T-helper 2 cell (primary cell): ENCODE measurements at places on chromosomes 4 and X.

- DNase-seq, result no peak
These were observed 150.1 kb downstream of the HNRNPD start for GRCh38 chr4:82223715-82224114.

- peak; percentile 30 for DNase-seq
These were observed 1.1 kb downstream of the TMEM131L start for GRCh38 chr4:153466949-153467896.

DNA sequence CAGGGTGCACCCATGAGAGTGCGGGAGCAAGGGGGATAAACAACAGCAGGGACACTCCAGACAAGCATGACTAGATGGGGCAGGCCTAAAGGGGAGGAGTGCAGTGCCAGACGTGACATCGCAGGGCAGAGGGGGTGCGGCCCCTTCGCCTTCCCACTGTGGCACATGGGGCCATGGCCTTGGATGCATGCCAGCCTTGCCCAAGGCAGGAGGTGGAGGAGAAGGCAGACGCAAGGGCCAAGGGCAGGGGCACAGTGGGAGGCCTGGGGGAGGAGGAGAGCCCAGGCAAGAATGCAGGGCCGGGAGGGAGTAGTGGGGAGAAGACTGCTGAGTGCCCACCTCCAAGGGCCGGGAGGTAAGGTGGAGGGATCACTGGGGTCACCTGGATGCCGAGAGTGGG lies 21.6 kb downstream of the PNMA6E start:
- DNase-seq, result no peak

DNA sequence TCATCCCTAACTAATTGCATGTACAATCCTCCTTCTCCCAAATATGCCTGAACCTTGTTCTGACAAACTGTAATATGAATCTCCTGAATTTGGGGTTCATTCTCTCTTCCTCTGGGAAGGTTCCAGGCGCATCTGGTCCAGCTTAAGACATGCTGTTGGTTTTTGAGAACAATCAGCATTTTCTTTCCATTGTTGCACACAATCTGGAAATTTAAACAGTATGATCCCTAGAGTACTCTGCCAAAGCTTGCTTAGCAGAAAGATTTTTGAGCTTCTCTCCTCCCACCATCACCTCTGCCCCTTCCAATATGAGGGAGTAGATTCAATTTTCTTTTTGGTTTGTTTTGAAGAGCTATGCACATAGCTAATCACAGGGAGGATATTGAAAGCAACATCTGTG lies 50.1 kb downstream of the SRPX start:
- no peak for DNase-seq

- DNase-seq, result no peak
These were observed 4.6 kb upstream of the CLDN24 start for GRCh38 chr4:183326853-183327252.

DNA sequence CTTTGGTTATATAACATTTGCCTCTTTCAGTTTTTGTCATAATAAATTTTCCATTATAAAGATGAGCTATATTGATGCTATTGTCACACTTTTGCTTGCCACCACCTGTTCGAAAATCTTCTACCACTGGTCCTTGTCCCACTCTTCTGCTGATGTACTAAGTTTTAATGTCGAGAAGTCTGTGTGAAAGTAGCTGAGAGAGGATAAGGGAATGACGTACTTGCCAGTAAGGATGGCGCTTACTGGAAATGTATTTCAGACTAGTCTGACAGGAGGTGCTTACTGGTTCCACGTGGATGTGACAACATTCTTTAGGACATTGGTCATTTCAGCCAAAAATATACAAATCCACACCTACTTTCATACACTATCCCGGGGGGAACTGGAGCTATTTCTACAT lies 132.7 kb upstream of the NR3C2 start:
- no peak for DNase-seq

DNA sequence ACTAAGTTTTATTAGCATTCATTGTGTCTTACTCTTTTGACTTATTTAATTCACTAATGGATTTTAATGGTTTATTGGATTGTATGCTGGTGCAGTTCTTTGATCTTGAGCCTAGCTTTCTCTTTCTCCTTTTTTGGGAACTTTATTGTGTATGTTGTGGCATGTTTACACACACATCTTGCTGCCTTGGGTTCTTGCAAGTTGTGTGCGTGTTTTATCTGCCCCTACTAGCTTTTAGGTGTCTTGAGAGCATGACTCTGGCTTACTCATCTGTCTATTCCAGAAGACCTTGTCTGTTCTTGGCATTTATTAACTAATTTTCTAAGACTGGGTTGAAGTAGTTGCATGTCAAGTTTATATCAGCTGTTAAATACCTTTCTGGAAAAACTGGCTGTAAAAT lies 2.7 kb downstream of the TMEM165 start:
- no peak for DNase-seq

DNA sequence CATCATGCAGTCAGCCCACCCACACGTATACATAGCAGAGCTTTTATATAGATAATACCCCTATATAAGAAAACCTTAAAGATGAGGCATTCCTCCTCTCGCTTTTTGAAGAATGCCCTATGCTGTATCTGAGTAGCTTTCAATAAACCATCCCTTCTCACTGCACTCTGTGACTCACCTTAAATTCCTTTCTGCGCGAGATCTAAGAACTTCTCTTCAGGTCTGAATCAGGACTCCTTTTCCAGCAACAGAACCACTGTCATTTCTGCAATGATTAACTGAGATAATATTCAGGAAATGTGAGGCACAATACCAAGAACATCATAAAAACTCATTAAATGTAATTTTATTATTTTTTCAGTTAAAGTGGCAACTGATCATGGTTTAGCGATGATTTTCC lies 76.4 kb upstream of the DCLK2 start:
- no peak for DNase-seq

DNA sequence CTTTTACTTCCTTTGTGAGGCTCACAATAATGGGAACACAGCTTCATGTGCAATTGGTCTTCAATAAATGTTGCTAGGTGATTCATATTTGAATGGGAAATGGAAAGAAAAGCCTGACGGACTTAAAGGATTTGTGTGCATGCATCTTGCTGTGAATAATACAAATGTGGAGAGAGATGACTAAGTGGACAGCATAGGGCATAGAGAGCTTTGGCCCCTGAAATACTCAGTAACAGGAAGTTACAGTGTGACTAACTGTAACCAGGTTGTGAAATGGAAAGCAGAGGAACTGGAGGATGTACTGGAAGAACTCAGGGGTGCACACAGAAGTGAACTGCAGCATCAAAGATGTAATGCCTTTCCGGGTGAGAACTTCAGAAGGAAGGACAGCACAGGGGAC lies 206.7 kb downstream of the MGST2 start:
- no peak for DNase-seq

GRCh38 chr4:161906836-161907589 lies 256.8 kb downstream of the FSTL5 start:
- no peak for DNase-seq

DNA sequence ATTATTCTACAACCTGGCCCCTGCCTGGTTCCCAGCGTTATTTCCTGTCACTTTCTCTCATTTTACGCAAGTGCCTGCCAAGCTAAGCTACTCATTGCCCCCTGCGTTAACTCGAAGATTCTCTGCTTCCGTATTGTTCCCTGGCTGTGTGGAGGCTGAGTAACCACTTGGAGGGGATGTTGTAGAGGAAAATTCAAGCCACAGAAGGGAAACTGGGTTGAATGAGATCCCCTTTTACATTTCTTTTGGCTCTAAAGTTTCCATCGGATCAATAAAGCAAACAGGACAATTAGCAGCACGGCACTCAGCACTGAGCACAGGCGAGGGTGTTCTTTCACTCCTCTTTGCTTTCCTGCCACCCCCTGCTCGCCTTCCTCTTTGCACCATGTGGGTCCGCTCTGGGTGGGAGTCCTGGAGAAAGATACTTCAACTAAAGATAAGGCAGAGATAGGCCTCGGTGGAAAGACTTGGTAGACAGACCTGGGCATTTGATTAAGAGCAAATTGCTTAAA lies 4.2 kb upstream of the TMSB4X start:
- peak; percentile 85 for DNase-seq

GRCh38 chrX:12975670-12975965 lies 708 bp downstream of the TMSB4X start:
- no peak for DNase-seq

DNA sequence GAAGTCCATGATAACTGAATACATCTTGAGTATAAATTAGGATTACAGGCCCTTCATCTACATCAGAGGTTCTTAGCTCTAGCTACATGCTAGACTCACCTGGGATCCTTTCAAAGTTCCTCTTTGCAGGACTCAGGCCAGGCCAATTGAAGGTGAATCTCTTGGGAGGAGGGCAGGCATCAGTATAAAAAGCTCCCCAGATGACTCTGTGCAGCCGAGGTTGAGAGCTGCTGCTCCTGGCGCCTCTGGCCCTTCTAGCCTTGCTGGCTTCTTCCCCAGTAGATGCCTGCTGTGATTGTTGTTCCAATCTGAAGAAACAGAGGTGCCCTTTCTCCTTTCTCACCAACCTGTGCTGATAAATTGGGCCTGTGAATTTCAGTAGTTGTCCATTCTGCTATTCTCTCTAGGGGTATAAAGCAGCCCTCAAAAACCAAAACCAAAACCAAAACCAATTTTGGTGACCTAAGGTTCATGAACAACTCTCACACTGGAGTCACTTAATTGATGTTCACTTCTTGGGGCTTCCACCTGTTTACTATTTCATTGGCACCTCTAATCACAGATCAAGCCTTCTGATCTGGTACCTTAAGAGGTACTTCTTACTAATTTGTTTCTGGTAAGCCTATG lies 78.7 kb downstream of the SUPT20HL2 start:
- no peak for DNase-seq

DNA sequence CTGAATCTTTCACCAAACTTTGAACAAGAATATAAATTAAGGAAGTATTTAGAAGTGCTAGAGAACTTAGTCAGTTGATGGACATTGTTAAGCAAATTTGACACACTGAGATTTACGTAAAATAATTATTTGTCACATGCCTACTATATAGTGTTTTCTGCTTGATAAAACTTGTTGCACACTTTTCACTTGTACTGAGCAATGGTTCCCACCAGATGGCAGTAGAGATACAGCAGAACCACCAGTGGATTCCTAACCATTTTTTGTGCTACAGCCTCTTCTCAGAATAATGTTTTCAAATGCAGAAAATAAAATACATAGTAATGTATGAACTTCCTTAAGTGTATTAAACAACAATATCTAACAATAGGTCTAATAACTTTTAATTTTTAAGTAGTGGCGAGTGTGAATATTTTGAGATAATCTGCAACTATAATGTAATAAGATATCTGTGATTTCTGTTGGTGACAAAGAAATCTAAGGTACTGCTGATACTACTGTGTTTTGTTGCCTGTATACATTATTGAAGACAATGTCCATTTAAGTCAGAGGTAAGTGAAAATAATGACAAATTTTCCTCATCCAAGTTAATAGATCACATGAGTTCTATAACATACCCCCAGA lies 81.2 kb downstream of the APOOL start:
- no peak for DNase-seq

DNA sequence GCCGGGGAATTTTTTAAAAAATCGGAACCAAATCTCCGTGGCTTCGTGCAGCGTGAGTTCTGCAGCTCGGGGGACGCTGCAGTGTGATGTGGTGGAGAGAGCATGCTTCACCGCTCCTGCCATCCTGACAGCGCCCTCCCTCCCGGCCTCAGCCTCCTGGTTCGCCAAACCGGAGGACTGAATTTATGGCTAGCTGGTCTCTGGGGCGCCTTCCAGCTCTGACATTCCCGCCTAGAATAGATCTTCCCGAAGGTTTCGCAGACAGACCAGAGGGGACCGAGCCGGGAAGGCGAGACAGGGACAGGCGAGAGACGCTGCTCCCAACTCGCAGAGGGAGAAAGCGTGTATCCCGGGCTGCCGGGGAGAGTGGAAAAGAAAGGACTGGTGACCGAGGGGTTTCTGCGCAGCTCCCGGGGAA lies 25.9 kb downstream of the HOPX start:
- DNase-seq, result no peak

- no peak for DNase-seq
These were observed 38.6 kb upstream of the MSMO1 start for GRCh38 chr4:165288639-165289422.

DNA sequence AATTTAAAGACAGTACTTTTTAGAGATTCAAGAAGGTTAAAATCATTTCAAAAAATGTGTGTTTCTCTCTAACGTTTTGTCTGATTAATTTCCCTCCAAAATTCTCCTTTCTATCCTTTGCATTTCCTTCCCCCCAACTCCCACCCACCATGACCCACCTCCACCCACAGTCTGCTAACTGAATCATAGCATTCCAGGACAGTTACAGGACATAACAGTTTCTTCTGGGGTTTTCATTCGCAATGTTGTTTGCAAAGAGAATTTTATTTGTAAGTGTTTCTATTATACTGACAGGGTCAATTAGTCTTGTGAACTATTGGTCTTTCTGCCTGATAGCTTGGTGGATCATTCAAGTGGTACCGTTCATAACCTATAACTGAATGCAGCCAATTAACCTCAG lies 53.7 kb downstream of the ANAPC10 start:
- no peak for DNase-seq

GRCh38 chr4:84319124-84319523 lies 180.0 kb downstream of the NKX6-1 start:
- no peak for DNase-seq

GRCh38 chr4:22881411-22881810 lies 188.7 kb downstream of the GBA3 start:
- no peak for DNase-seq

- DNase-seq, result no peak
These were observed 735.1 kb upstream of the LCORL start for GRCh38 chr4:18756671-18757070.

GRCh38 chr4:159926871-159927270 lies 824.0 kb downstream of the RAPGEF2 start:
- DNase-seq, result no peak

DNA sequence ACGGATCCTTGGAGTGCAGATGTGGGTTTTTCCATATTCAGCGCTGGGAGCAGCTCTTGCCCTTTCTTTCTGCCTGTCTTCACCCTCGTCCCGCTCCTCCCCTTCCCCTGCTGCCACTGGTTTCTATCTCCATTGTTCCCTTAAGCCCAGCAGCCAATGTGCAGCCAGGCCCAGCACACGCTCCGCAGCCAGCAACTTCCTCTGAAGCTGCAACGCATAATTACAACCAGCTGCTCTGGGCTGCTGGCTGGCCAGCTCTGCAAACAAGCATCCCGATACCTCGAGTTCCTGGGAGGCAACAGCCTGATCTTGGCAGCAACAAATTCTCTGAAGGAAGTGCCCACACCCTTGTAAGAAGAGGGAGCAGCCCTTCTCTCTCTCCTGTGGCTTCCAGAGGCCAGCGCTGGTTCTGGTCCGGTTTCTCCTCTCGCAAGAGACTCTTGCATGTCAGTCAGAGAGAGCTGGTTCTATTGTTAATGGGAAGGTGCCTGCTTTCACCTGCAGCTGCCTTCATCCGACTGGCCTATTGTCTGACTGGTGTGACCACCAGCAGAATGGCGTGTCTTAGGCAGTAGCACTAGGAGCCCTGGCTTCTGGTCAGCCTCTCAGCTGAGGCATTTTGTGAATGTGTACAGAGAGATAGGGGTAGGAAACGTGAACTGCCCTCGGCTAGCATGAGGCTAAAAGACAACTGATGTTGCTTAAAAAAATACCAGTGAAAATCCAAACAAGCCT lies 83.8 kb upstream of the MAML3 start:
- no peak for DNase-seq

GRCh38 chr4:93529692-93530372 lies 298.7 kb upstream of the ATOH1 start:
- DNase-seq, result no peak

- DNase-seq, result no peak
These were observed 155.9 kb downstream of the KIT start for GRCh38 chr4:54813674-54814073.
